ENCODE measurements at places on chromosomes 11 and 22. TPM values are rescaled to one million over a fixed set of nuclear protein-coding genes. Genes with fewer than 3 reads are reported as not detected.

- H3K4me3 ChIP-seq = no peak overlapping the region
- no peaks in the 10 kb centered on the region for H3K4me1 ChIP-seq
- peaks cover 12% of the 10 kb centered on the region for H3K27me3 ChIP-seq
- no peak overlapping the region for H3K27ac ChIP-seq
These were observed 123.3 kb upstream of the B3GAT1 start for GRCh38 chr11:134535029-134536025.

- H3K27ac ChIP-seq = no peak overlapping the region
- DNase-seq = no peak
- no peak overlapping the region for H3K4me3 ChIP-seq
- H3K36me3 ChIP-seq = no peaks in the 10 kb centered on the region
- no peaks in the 10 kb centered on the region for H3K4me1 ChIP-seq
These were observed 150.8 kb upstream of the SYT13 start for GRCh38 chr11:45436966-45437365.

- no peak overlapping the region for H3K4me3 ChIP-seq
- peaks cover 9% of the 10 kb centered on the region for H3K36me3 ChIP-seq
- no peak overlapping the region for H3K27ac ChIP-seq
- H3K27me3 ChIP-seq = no peaks in the 10 kb centered on the region
- no peak for DNase-seq
- peaks cover 6% of the 10 kb centered on the region for H3K4me1 ChIP-seq
These were observed 70.9 kb upstream of the SORL1-AS1 start for GRCh38 chr11:121523581-121524232.

The CREBZF gene
- total RNA-seq = 42.8 TPM

DNA sequence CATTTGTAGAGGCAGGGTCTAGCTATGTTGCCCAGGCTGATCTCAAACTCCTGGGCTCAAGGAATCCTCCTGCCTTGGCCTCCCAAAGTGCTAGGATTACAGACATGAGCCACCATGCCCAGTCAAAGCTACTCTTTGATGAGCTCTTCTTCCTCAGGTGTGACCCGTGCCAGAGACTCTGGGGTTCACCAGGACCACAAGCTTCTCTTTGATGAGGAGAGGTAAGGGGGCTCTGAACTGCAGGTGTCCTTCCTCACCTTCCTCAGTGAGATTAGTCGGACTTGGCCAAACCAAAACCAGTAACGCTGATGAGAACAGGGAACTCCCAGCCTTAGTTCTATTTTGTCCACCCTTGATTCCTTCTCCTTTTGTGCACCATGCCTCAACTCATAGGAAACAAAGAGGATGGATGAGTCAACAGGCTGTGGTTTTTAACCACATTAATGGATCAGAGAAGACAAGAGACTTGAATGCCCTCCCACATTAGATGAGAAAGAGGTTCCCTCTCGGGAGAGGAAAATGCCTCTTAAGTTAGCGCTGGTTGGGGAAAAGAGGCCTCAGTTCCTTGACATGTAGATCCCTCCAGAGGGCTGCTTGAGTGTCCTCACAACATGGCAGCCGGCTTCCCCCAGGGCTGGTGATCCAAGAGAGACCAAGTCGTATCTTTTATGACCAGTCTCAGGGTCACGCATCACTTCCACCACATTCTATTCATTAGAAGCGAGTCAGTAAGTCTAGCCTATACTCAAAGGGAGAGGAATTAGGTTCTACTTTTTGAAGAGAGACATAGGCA is 25.7 kb upstream of the CTR9 start:
- no peaks in the 10 kb centered on the region for H3K4me1 ChIP-seq
- DNase-seq = no peak
- H3K4me3 ChIP-seq = no peak overlapping the region
